CD4-positive, alpha-beta memory T cell (primary cell): ENCODE measurements at places on chromosomes 1 and 21. TPM values are rescaled to one million over a fixed set of nuclear protein-coding genes. Genes with fewer than 3 reads are reported as not detected.
A peak's percentile ranks its signal among the peaks of the same experiment; 100 is the strongest.

- no peaks in the 10 kb centered on the region for H3K36me3 ChIP-seq
- H3K4me3 ChIP-seq = no peak overlapping the region
- DNase-seq = no peak
- H3K27me3 ChIP-seq = no peaks in the 10 kb centered on the region
Measured at GRCh38 chr1:53392460-53392859, 64.6 kb upstream of the LRP8 start.

LCE3E gene
- not detected for total RNA-seq

GRCh38 chr1:246306415-246307037 is 200.6 kb downstream of the SMYD3 start:
- no peak overlapping the region for H3K4me3 ChIP-seq
- no peak overlapping the region for H3K27ac ChIP-seq
- no peaks in the 10 kb centered on the region for H3K36me3 ChIP-seq
- no peaks in the 10 kb centered on the region for H3K27me3 ChIP-seq

- H3K27ac ChIP-seq = no peak overlapping the region
- H3K4me3 ChIP-seq = no peak overlapping the region
- H3K27me3 ChIP-seq = no peaks in the 10 kb centered on the region
- peak; percentile 31 for DNase-seq
- H3K4me1 ChIP-seq = no peaks in the 10 kb centered on the region
Measured at GRCh38 chr1:52127181-52128180, 14.4 kb upstream of the ZFYVE9 start.

GRCh38 chr1:232705815-232706575 is 76.1 kb upstream of the SIPA1L2 start:
- DNase-seq = no peak
- H3K27me3 ChIP-seq = no peaks in the 10 kb centered on the region
- no peak overlapping the region for H3K4me3 ChIP-seq
- H3K27ac ChIP-seq = no peak overlapping the region

DNA sequence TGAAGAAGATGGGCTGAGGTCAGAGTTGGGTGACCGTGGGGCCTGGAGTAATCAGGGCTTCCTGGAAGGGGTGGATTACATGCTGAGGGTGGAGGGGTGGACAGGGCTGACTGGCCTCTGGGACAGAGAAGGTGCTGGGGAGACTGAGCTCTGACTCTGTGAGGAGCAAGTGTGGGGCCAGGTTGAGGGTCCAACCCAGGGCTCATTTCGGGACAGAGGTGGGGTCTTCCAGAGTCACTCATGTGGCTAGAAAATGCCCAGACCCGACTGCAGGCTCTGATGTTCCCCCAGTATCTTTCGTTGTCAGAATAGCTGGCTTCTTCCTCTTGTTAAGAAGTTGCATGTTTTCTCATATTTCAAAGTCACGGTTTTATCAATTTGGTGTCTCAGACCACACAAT is 311.8 kb downstream of the PTPRU start:
- DNase-seq = no peak
- H3K4me3 ChIP-seq = no peak overlapping the region
- H3K27ac ChIP-seq = no peak overlapping the region
- no peaks in the 10 kb centered on the region for H3K36me3 ChIP-seq
